ENCODE measurements at places on chromosomes 6 and 20.
A peak's percentile ranks its signal among the peaks of the same experiment; 100 is the strongest.

- no peak for DNase-seq
Observed at GRCh38 chr20:23125159-23125558, 39.0 kb upstream of the CD93 start.

DNA sequence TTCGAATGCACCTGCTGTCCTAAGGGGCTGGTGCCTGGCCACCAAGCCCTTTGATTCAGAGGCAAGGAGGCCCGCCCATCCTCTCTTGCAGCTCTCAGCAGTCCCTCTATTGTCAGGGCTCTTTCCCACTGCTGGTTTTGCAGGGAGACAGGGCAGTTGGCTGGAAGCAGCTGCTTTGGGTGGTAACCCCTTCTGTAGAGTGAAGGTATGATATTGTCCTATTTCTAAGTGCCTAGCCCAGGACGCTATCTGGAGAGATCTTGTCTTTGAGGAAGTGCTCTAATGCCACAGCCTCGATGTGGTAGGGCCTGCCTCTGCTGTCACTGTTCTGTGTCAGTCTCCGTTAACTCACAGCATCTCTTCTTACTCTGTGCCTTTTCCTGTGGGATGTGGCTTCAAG, 5.6 kb downstream of the PLCG1 start:
- DNase-seq, result peak; percentile 63

DNA sequence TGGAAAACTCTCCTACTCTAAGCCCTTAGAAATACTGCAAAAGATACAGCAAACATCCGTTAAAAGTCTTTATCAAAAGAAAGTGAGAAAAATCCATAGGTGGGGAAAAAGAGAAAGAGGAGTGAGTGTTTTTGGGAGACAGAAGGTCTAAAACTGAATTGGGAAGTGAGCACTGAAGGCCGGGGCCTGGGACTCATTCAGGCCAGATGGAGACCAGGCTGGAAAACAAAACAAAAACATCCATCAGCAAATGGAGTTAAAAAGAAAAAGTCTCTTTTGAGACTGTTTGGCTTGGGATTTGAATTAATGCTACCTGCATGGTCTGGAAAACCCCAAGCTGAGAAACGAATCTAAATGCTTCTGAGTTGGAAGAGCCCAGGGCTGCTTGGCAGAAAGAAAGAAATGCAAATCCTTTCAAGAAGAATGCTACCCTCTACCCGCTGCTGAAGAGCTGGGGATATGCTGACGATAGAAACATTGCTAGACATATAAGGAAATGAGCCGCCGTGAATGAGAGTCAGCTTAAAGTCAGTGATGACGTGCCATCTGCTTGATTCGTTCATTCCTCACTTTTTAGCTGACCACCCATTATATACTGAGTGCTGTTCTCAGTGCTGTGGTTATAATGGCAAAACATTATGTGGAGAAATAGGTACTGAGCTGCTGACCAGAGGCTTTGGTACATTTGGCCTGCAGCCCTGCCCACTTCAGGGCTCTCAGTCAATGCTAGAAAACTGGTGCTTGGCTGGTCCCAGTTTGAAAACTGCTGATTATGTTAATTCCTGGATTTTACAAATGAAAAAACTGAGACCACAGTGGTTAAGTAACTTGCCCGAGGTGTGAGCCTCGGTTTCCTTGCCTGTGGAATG, 28.0 kb upstream of the TULP4 start:
- peak; percentile 35 for DNase-seq

DNA sequence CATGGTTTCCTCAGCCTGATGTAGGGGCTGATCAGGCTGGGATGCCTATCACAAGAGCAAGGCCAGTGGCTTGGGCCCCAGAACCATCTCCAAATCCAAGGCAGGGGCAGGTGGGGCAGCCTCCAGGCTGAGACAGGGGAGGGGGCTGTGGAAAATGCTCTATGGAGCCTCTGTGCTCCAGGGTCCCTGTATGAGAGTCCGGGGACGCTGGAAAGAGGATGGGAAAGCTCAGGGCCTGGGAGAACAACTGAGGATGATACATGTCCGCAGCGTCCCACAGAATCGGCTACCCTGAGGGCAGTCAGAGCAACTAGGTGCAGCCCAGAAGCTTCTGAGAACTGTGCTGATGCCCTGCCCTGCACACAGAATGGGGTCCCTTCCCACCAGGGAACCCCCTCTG, 43.4 kb downstream of the CPXM1 start:
- DNase-seq, result no peak

GRCh38 chr20:44459271-44459670, 16.4 kb upstream of the TTPAL start:
- no peak for DNase-seq

GRCh38 chr6:158567871-158568401, 8.0 kb downstream of the TMEM181 start:
- no peak for DNase-seq

DNA sequence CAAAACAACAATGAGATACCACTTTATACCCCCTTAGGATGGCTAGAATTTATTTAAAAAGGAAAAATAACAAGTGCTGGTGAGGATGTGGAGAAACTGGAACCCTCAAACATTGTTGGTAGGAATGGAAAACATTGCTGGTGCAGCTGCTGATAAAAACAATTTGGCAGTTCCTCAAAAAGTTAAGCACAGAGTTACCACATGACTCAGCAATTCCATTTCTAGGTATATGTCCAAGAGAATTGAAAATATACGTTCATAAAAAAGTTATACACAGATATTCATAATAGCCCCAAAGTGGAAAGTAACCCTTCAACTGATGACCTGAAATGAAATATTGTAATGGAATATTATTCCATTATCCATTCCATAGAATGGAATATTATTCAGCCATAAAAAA, 55.0 kb downstream of the CD83 start:
- no peak for DNase-seq

GRCh38 chr20:35306931-35307517, 14.8 kb upstream of the FAM83C start:
- peak; percentile 8 for DNase-seq

DNA sequence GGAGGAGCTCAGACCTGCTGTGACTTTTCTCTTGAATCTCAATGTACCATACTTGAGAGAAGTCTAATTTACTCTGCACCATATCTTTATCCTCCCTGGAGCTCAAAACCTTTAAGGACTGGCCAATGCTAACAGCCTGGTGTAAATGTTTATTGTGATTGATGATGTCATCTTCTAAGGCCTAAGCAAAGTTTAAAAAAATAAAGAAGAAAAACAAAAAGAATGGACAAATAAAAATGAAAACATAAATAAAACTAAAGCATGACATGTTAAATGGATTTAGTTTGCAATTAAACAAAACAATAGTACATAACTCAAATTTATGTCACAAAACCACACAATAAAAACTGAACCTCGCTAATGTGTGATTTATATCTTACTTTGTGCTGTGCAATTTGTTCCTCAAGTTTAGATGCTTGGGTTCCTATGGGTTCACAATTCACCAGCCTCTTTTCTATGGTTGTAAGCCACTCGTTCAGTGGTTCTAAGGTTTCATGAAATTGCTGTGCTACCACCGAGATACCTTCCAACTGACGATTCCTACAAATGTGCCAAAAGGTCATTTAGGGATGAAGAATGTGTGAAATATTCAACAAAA, 113.0 kb downstream of the DST start:
- DNase-seq, result no peak

DNA sequence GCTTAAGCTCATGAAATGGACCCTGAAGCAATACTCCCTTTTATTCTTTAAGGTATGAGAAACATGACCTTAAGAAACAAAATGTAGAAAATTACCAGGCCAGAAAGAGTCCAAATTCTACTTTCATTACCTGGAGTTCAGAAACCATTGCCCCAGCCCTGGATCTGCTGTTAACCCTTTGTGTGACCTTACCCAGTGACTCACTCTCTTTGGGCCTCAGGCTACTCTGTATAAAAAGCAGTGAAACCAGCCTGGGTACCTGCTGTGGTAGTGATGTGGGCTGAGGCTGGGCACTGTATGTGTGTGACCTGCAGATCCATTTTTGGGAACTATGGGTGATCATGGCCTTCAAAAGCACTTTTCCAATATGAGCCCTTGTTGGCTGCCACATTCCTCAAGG, 47.2 kb downstream of the SLC9A8 start:
- DNase-seq, result no peak

DNA sequence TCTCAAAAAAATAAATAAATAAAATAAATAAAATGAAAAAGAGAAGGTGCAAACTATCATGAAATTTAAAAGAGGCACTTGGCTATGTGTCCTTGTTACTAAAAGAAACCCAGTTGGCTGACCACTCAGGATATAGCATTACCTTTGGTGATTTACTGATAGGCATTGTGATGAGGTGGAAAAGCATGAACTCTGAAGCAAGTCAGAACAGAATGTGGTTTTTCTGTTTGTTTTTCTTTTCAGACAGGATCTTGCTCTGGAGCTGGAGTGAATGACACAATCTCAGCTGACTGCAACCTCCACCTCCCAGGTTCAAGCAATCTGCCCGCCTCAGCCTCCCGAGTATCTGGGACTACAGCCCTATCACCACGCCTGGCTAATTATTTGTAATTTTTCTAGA, 31.9 kb downstream of the ZNF184 start:
- no peak for DNase-seq

DNA sequence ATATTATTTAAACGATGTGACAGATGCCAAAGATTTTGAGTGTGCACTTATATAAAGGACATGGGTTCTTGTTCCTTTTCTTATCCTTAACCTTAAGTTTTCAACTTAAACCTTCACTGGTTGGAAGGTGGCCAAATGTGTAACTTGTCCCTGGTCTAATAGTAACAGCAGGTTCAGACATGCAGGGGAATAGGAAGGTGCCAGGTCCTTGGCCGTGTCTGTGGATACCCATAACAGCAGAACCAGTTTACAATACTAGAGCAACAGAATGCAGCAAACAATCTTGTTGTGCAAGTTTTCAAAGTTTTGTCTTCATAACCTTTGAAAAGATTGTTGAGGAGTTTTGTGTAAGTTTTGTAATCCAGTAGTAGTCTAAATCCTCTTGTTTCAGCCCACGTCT, 4.4 kb downstream of the MYB start:
- no peak for DNase-seq

DNA sequence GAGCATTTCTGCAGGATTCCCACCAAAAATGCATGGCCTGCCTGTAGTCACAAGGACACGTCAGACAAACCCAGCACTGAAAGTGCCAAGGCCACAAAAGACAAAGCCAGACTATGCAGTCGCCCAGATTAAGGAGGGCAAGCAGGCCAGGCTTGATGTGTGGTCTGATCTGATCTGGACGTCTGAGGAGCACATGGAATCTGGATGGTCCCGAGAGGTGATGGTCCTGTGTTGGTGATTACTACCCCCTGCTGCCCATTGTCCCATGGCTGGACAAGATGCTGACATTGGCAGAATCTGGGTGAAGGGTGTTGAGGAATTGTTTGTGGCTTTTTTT, 17.1 kb downstream of the NPEPL1 start:
- no peak for DNase-seq

DNA sequence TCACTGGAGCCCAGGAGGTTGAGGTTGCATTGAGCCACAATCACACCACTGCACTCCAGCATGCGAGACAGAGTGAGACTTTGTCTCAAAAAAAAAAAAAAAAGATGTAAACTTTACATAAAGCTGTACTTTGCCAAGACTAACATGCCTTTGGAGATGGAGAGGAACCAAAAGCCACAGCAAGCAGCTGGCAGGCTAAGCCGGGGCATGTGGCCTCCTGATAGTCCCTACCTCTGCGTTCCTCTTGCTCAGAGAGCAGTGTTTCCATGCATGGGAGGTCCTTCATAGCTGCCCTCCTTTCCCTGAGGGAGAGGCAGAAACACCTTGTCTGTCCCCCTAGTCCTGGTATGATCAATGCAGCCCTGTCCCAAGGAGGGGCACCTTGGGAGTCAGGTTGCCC, 35.2 kb downstream of the SPATA2 start:
- no peak for DNase-seq

DNA sequence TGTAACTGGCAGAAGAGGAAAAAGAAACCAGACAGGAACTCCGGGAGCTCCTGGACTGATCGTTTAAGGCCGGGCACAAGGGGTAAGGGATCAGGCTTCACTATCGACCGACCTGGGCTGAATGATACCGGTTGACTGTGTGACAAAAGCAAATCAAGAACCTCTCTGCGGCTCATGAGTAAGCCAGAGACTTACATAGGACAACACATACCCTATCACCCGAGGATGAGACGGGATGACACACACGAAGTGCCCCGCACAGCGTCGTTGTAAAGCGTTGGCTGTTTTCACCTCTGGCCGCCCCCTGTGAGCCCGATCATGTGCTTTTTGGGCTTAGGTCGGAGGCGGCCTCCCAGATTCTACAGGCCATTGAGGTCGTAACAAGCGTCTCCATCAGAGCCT, 695 bp upstream of the TGIF2 start:
- peak; percentile 76 for DNase-seq

- DNase-seq, result no peak
Observed at GRCh38 chr6:83677791-83678190, 31.1 kb downstream of the SNAP91 start.

DNA sequence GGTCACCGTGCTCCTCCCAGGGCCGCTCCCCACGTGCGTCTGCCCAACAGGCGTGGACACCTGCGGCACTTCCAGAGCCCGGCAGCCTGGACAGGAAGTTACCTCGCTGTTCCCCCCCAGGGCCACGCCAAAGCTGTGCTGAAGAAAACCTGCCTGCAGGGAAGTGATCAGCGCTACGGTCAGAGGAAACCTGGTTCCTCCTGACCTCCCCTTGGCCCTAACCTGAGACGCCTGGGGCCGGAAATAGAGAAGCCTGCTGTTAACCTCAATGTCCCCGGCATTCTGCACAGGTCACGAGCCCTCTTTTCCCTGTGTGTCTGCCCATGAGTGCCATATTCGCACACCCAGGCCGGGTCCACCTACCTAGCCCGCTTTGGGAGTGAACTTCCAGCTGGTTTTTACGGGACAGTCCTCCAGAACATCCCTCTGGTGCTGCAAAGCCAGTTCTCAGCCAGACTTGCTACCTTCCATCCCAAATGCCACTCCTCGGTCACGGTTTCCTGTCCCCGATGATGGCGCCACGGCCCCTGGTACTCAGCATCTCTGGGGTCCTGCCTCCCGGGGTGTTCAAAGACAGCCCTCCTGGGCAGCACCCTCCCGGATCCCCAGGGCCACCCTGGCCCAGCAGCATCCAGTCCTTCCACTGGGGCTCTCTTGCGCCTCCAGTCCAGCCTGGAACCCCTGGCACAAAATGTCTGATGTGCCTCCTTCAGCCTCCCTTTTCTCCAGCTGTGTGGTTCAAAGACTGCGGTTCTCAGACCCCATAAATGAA, 12.0 kb upstream of the IRF4 start:
- no peak for DNase-seq

GRCh38 chr6:108690326-108691049, 129.8 kb downstream of the FOXO3 start:
- DNase-seq, result no peak

GRCh38 chr6:44301782-44302564, 11.2 kb downstream of the AARS2 start:
- DNase-seq, result no peak

DNA sequence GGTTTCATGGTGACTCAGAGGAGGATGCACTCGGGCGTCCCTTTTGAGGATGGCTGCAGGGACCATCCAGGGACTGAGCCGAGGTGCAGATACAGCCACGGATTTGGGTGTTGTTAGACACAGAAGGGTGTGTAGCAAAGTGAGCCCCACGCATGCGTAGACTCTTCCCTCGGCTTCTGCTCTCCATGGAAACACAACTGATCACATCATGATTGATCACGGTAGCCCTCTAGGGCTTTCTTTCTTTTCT, 606 bp upstream of the ULBP1 start:
- DNase-seq, result peak; percentile 52

- DNase-seq, result no peak
Observed at GRCh38 chr6:118902726-118903125, 8.8 kb downstream of the ASF1A start.
